ENCODE measurements at places on chromosomes 16 and 17.

- no peak for DNase-seq
Observed at GRCh38 chr17:49049265-49049664, 52.1 kb downstream of the IGF2BP1 start.

- DNase-seq = no peak
Observed at GRCh38 chr16:74942566-74942965, 42.4 kb downstream of the WDR59 start.

DNA sequence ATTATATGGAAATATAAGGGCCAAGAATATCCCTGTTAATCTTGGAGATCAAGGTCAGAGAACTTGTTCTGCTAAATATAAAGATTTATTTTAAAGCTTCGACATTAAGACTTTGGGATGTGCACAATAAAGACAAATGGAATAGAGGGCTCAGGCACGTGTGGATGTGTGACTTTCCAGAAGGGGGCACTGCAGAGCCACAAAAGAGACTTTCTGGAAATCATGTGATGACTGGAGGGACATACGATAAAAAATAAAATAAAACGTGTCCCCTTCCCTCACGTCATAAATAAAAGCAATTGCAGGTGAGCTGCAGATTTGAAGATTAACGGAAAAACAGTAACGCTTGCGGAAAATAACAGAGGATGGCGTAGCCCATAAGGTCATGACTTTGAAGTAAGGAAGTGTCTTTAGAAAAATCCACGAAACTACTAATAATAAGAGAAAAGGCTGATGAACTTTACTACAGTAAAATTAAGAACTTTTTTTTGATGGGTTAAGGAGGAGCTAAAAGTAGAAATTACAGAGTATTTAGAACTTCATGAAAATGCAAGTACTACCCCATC, 9.4 kb upstream of the ENGASE start:
- peak; percentile 8 for DNase-seq

GRCh38 chr17:7336240-7337175, at the start of gene ACAP1:
Gene ACAP1 (plus strand): TSS chr17:7336529. CDS start chr17:7336735, 206 bp downstream.
- DNase-seq = no peak

Measured in LoVo (cell line).